ENCODE measurements at places on chromosomes 6 and 20. TPM values are rescaled to one million over a fixed set of nuclear protein-coding genes. Genes with fewer than 3 reads are reported as not detected.

GRCh38 chr6:4134841-4135664, at the start of gene ECI2:
Gene ECI2, minus strand, starts transcription at chr6:4135575. Its CDS starts 15 bp downstream, at chr6:4135560.
- peak; percentile 71 for DNase-seq
- H3K4me3 ChIP-seq = peak within 1 kb of the TSS; percentile 89
- H3K27me3 ChIP-seq = no peaks in the 10 kb centered on the region
- peaks cover 5% of the 10 kb centered on the region for H3K4me1 ChIP-seq
- peak within 1 kb of the TSS; percentile 81 for H3K27ac ChIP-seq
- H3K36me3 ChIP-seq = peaks cover 9% of the 10 kb centered on the region

DNA sequence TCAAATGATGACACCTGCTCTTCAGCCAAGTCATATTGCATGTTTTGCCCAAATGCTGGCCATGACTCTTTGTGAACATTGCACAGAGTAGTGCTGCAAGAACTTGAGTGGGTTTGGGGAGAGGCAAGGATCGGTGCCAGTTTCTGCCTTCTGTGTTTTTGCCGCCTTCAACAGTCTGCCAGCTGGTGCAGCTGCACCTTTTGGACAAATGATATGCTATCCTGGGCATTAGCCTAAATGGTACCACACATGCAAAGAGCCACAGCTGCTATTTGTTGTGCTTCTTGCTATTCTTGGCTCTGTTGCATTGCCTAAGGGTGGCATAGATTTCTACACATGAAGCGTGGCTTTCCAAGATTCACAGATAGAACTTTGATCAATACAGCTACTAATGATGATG, 189.0 kb upstream of the CCN2 start:
- no peak for DNase-seq
- H3K4me1 ChIP-seq = peaks cover 3% of the 10 kb centered on the region
- no peak overlapping the region for H3K27ac ChIP-seq

GRCh38 chr6:18042536-18043145, 55.2 kb upstream of the KIF13A start:
- peaks cover 4% of the 10 kb centered on the region for H3K4me1 ChIP-seq
- H3K36me3 ChIP-seq = no peaks in the 10 kb centered on the region
- no peak overlapping the region for H3K27ac ChIP-seq
- no peak overlapping the region for H3K4me3 ChIP-seq
- H3K27me3 ChIP-seq = no peaks in the 10 kb centered on the region

The UBE2V1 gene
- 149 TPM for total RNA-seq

The DDO gene
- not detected for total RNA-seq

- H3K4me1 ChIP-seq = no peaks in the 10 kb centered on the region
- DNase-seq = no peak
- no peak overlapping the region for H3K27ac ChIP-seq
Observed at GRCh38 chr6:129517288-129517687, 192.7 kb downstream of the ARHGAP18 start.

DNA sequence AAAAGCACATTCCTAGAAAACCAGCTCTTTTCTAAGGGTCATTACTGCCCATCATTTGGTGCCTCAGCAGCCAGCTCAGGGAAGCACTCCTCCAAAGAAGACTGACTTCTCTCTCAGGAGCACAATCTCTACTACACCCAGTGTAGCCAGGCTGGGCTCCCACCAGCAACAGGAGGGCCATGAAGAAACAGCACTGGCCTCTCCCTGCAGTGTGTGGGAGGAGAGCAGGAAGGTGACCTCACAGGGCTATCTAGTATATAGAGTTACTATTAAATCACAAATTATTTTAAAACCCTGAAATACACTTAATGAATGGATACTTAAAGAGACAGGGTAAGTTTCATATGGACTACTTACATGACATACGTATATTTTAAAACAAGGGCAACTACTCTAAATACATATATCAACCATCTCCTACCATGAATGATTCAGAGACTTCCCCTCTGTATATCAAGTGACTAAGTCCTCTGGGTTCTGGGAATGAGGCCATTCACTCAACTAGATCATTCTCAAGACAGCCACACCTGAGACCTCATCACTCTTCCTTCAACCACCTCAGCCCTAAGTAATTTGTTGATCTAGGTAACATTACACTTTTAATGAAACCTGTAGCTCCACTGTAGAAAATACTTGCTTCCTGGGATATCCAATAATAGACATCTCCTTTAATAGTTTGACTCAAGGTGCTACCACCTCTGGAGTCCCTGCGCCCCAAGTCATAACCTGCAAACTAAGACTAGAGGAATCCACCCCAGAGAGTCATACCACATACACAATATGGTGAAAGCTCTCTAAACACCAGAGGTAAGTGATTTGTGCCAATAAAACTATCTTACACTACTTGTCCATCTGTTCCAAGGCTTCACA, 25.2 kb downstream of the TBX18 start:
- H3K27ac ChIP-seq = no peak overlapping the region
- H3K27me3 ChIP-seq = no peaks in the 10 kb centered on the region
- H3K4me3 ChIP-seq = no peak overlapping the region

GRCh38 chr20:62771396-62772102, 24.7 kb upstream of the MRGBP start:
- peaks cover 18% of the 10 kb centered on the region for H3K27me3 ChIP-seq
- no peak overlapping the region for H3K4me3 ChIP-seq
- no peak overlapping the region for H3K27ac ChIP-seq
- H3K36me3 ChIP-seq = no peaks in the 10 kb centered on the region
- peak; percentile 6 for DNase-seq

- H3K4me3 ChIP-seq = no peak overlapping the region
- H3K27ac ChIP-seq = no peak overlapping the region
- peaks cover 12% of the 10 kb centered on the region for H3K4me1 ChIP-seq
- H3K36me3 ChIP-seq = peaks cover 12% of the 10 kb centered on the region
- no peaks in the 10 kb centered on the region for H3K27me3 ChIP-seq
Observed at GRCh38 chr20:32316667-32317066, 39.2 kb downstream of the KIF3B start.

The HMGCLL1 gene
- total RNA-seq = 6.3 TPM

- no peaks in the 10 kb centered on the region for H3K4me1 ChIP-seq
- no peak overlapping the region for H3K4me3 ChIP-seq
- peak; percentile 77 for DNase-seq
- H3K27me3 ChIP-seq = no peaks in the 10 kb centered on the region
Observed at GRCh38 chr20:61896058-61896961, 169.4 kb downstream of the TAF4 start.

The ATP6V1G2 gene
- total RNA-seq = 95.6 TPM

- no peak overlapping the region for H3K4me3 ChIP-seq
- H3K4me1 ChIP-seq = no peaks in the 10 kb centered on the region
- DNase-seq = peak; percentile 70
- H3K36me3 ChIP-seq = no peaks in the 10 kb centered on the region
- no peaks in the 10 kb centered on the region for H3K27me3 ChIP-seq
Observed at GRCh38 chr6:2353412-2354137, 108.2 kb upstream of the GMDS start.

The CDH26 gene
- total RNA-seq = 0.76 TPM

DNA sequence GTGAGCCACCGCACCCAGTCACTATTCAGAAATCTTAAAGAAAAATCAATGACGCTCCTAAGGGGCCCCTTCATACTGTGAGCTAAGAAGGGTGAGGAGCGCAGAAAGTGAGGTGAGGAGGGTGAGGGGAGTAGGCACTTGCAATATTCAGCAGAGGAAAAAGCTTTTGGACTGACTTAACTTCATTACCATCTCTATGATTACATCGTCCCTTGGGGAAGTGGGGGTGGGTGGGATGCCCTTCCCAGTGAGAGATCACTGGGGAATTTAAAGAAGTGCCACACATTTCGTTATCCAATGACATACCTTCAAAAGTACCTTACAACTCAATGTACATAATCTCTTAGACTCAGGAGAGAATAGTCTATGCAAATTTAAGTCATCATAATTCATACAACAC, 46.5 kb downstream of the SMLR1 start:
- DNase-seq = no peak
- no peak overlapping the region for H3K4me3 ChIP-seq
- peaks cover 3% of the 10 kb centered on the region for H3K36me3 ChIP-seq
- H3K4me1 ChIP-seq = peaks cover 3% of the 10 kb centered on the region
- H3K27ac ChIP-seq = no peak overlapping the region
- peaks cover 4% of the 10 kb centered on the region for H3K27me3 ChIP-seq

DNA sequence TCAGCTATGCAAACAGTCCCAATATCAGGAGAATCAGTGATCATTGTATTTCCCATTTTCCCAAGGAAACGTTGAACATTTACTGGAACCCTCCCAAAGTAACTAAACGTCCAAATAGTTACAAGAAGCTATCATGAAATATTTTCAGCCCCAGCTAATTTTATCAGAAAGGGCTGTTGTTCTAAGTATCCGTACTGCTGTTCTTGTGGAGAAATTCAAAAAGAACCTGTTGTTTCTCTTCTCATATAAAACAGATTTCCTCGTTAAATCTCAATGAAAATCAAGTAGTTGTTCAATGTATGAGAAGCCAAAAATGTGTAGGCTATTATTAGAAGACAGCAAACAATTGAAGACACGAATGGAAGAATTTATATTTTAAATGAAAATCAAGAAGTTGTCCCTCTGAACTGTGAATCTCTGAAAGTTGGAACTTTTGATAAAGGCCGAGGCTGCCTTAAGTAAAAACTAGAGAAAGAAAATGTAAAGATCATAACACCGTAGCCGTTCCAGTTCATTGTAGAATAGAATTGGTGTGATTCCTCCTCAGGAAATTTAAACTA, 107.7 kb downstream of the HFE start:
- peak overlapping the region; percentile 84 for H3K4me3 ChIP-seq
- H3K27me3 ChIP-seq = peaks cover under 1% of the 10 kb centered on the region
- H3K4me1 ChIP-seq = peaks cover 6% of the 10 kb centered on the region

GRCh38 chr6:28764014-28764723, 159.6 kb downstream of the TRIM27 start:
- no peak overlapping the region for H3K27ac ChIP-seq
- no peak overlapping the region for H3K4me3 ChIP-seq
- no peaks in the 10 kb centered on the region for H3K4me1 ChIP-seq

DNA sequence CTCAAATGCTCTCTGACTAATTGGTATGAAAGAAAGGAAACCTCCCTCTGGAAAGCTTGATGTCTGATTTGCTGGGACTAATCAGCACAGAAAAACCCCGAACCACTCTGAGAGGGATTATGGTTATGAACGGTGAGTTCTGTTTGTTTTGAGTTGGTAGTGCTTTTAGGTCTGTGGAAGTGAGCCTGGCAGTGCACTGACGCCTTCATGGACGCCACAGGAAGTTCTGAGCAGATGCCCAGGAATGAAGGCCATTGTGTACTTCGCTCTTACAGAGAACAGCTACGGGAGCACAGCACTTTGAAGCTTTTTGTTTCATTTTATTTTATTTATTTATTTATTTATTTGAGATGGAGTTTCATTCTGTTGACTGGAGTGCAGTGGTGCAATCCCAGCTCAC, 754.1 kb downstream of the QKI start:
- H3K36me3 ChIP-seq = no peaks in the 10 kb centered on the region
- no peaks in the 10 kb centered on the region for H3K27me3 ChIP-seq
- DNase-seq = no peak
- no peaks in the 10 kb centered on the region for H3K4me1 ChIP-seq
- H3K27ac ChIP-seq = no peak overlapping the region

The VWA7 gene
- 3.2 TPM for total RNA-seq

GRCh38 chr6:154797857-154798256, 64.6 kb downstream of the SCAF8 start:
- peaks cover 3% of the 10 kb centered on the region for H3K4me1 ChIP-seq
- DNase-seq = no peak
- H3K27ac ChIP-seq = no peak overlapping the region
- H3K36me3 ChIP-seq = no peaks in the 10 kb centered on the region
- no peak overlapping the region for H3K4me3 ChIP-seq

DNA sequence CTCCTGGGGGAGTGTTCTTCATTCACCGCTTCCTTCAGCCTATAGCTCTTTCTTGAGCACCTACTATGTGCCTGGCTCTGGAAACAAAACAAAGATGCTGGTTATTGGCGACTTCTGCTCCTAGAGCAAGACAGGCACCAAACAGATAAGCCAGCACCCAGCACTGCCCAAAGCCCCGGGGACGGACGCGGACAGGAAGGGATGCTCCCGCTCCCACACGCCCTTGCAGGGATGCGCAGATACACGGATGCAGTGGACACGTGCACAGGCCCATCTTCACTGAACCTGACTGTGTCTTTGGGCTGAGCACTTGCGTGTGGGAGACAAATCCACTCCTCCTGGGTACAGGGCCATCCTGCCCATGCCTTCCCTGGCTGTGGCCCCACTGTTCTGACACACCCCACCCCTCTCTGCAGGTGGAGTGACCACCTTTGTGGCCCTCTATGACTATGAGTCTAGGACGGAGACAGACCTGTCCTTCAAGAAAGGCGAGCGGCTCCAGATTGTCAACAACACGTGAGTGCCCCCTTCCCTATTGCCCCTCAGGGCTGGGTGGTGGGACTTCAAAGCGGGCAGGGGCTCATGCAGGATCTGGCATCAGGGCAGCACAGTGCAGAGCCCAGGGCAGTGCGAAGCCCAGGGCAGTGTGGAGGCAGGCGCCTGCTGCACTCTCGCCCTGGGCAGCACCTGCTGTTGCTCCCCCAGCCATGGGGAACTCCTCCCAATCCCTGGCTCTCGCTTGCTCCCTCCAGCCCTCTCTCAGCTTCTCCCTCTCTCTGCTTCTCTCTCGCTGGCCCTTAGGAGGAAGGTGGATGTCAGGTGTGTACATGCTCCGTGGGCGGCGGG, 39.9 kb downstream of the SRC start:
- peaks cover 13% of the 10 kb centered on the region for H3K27me3 ChIP-seq
- DNase-seq = no peak
- H3K27ac ChIP-seq = no peak overlapping the region
- peaks cover 4% of the 10 kb centered on the region for H3K4me1 ChIP-seq

The NFS1 gene
- 13.9 TPM for total RNA-seq

- H3K27me3 ChIP-seq = peaks cover 1% of the 10 kb centered on the region
- H3K36me3 ChIP-seq = peaks cover 15% of the 10 kb centered on the region
- H3K4me1 ChIP-seq = peaks cover 5% of the 10 kb centered on the region
- no peak overlapping the region for H3K27ac ChIP-seq
Observed at GRCh38 chr20:16296931-16297330, 276.3 kb downstream of the KIF16B start.

DNA sequence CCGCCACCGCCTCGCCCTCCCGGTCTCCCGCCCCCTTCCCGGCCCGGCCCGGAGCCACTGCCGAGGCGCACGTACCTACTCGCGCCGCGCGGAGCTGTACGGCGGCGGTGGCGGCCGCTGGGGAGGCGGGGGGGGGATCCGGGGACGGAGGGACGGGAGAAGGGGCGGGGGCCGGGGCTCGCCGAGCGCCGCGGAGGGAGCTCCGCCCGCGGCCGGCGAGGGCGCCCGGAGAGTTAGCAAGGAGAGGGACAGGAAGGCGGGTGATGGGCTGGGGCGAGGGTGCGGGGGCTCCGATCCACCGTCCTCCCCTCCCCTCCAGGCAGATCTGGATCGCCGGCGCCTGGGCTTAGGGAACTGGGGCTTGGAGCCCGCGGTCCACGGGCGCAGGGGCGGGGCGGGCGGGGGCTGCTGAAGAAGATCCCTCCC, 548 bp upstream of the TMEM74B start:
- no peak overlapping the region for H3K4me3 ChIP-seq
- peak; percentile 51 for DNase-seq
- H3K27me3 ChIP-seq = peaks cover 27% of the 10 kb centered on the region

The TRAPPC3L gene
- total RNA-seq = not detected

The MRAP2 gene
- 5.1 TPM for total RNA-seq

The SALL4 gene
- 41.0 TPM for total RNA-seq

- H3K36me3 ChIP-seq = peaks cover 7% of the 10 kb centered on the region
- H3K4me1 ChIP-seq = peaks cover 8% of the 10 kb centered on the region
- no peak for DNase-seq
Observed at GRCh38 chr6:124917769-124918168, 44.5 kb upstream of the RNF217 start.
